Bronchial epithelial cell (primary cell): ENCODE measurements at places on chromosomes 3 and 15.
A peak's percentile ranks its signal among the peaks of the same experiment; 100 is the strongest.

DNA sequence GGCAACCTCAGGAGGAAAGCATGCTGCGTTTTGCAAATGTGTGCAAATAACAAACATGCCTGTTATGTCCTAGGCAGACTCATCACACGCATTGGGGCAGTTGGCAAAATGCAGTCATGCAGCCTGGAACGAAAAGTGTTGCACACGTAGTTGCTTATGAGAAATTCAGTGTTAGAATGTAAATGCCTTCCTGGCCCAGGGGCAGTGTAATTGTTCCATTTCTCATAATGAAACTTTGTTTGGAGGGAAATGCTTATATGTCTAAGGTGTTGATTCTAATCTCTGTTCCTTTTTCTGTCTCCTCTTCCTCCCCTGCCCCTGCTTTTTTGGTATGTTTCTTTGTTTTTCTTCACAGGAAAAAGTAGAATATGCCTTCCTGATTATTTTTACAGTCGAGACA is 156.0 kb downstream of the CACNA1D start:
- DNase-seq: no peak

- DNase-seq: peak; percentile 78
Observed at GRCh38 chr3:23396746-23397145, 193.6 kb downstream of the UBE2E2 start.

GRCh38 chr3:161107311-161107710 is 2.2 kb upstream of the B3GALNT1 start:
- peak; percentile 21 for DNase-seq

DNA sequence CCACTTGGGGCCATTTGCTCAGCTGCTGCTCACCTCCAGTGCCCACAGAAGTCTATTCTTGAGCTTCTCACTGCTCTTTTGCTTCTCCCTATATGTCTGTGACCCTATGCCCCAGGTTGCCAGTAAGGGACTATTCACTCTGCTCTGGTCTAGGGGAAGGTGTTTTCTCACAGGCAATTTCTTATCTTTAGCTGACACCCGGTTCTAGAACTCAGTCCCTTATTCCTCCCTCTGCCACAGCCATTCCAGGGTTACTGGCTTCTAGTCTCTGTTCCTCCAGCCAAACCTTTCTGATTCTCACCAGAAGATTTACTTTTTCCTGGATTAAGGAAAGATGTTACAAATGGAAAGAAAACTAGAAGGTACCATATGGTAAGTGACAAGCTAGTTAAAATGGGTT is 574.0 kb downstream of the NTRK3 start:
- DNase-seq: no peak

DNA sequence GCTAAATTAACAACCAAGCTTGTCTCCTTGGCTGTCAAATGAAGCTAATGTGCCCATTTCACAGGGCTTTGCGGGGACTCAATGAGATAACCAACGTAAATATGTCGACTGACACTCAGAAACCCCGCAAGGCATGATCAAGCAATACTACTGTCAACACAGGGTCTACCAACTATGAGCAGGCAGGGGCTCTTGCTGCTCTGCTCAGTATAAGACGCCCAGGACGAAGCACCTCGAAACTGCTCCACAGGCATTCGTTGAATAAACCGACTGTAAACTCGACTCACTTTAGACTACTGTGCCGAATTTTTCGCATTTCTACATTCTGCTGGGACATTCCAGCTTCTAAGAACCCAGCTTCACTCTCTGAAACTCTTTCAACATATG is 55.0 kb downstream of the FEZF2 start:
- DNase-seq: no peak

DNA sequence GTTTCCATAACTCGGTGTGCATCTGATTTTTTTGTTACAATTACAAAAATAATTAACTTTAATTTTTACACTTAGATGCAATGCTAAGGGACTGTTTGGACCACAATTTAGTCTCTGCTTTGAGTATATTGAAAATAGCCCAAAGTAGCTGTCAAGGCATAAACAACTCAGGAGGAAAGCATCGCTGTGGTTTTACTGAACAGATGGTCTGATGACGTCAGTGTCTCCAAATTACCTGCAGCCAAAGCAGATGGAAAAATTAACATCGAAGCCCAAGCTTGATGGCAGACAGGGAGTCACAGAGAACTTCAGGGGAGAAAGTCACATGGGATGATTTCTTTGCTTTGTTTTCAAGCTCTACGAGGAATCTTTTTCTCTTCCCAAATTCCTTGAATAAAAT is 83.1 kb upstream of the PLCL2 start:
- DNase-seq: no peak

GRCh38 chr3:77931255-77932009 is 891.5 kb downstream of the ROBO2 start:
- no peak for DNase-seq

GRCh38 chr3:44468572-44469520 is 8.6 kb downstream of the ZNF445 start:
- peak; percentile 82 for DNase-seq

DNA sequence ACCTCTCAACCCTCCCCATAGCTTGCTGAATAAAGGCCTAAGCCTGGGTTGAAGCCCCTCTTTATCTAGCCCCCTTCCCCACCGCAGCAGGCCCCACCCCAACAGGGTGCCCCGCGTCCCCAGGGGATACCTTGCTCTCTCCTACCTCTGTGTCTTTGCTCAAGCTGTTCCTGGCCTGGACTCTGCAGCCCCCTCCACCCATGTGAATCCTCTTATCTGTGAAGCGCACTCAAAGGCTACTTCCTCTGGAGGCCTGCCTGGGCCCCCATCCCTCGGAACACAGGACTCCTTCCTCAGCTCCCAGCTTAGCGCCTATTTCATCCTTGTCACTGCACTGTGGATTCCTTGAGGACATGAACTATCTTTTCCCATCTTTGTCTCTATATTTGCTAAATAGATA is 61.4 kb upstream of the HERC1 start:
- DNase-seq: no peak
